ENCODE measurements at places on chromosomes 7 and 10.

DNA sequence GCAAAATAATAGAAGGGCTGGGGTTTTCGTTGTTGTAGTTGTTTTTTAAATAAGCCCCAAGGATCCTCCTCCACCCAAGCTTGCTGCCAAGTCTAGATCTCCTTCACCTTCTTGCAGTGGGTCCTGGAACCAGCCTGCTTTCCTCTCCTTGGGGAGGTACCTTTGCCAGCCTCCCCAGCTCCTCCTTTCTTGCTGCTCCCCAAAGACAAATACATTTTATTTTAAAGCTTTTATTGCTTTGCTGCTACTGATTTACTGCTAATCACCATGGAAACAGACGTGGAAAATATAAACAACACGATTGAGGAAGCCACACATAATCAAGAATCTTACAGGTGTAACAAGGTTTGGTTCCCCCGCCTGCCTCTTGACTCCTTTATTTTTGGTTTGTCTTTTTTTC, 17.4 kb upstream of the SLF2 start:
- DNase-seq: no peak

DNA sequence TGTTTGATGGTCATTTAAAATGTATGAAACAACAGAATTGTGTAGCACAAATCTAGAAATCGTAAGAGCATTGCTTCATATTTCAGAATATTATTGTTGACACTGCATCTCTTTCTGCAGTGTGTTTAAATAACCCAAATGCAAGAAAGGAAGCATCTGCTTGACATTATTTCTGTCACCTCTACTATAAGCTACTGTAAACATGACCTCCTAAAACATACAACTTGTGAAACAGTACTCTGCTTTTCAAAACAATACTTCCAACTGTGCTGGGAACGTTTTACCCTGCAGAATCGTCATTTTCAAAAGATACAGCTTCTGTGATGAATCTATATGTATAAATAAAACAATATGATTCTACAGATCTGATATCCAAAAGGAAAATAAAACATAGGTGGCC, 82.0 kb downstream of the RNF133 start:
- no peak for DNase-seq

DNA sequence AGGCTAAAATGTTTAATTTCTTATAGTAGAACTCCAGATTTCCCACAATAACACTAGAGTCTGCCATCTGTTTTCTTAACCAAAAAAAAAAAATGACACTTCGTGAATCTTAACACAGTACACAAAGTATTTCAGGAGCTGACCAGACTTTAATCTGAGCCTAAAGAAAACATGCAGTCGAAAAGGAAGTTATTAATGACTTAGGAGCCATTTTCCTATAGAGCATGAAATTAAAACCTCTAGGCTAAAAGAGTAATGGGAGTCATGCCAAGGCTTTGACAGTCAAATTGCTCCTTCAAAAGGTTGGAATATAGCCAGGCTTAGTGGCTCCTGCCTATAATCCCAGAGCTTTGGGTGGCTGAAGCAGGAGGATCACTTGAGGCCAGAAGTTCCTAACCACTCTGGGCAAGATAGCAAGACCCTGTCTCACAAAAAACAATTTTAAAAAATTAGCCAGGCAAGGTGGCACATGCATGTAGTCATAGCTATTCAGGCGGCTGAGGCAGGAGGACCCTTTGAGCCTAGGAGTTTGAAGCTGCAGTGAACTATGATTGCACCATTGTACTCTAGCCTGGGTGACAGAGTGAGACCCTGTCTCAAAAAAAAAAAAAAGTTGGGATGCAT, 13.6 kb downstream of the MICU1 start:
- DNase-seq: no peak

- no peak for DNase-seq
Observed at GRCh38 chr10:114491933-114492332, 87.6 kb upstream of the AFAP1L2 start.

DNA sequence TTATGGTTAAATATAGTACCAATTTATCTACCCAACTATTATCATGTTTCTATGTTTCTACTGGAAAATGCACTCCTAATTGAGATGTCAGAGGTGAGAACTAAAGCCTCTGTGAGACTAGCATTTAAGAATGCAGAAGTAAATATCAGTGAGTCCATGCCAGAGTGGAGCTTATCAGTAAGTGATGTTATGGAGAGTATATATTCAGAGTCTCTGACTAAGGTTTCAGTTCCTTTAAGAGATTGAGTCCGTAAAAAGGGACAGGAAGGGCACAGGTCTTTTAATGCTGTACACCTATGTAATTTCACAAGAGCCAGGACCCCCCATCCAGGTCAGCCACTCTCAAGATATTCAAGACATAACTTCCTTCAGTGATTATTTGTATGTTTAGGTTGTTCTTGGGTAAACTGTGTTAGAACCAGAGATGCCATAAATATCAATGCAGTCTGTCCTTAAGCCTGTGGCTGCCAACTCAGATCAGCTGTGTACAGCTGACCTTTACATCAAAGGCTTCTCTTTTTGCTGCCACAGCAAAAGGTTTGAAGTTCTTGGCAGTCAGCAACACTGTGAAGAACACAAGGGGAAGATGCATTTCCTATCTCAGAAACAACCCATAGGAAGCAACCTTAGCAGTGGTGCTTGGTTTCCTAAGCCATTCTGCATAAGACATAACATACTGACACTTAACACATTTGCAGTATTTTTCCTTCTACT, 244.8 kb downstream of the BICC1 start:
- peak; percentile 89 for DNase-seq

GRCh38 chr10:22301193-22301592, 15.0 kb upstream of the COMMD3 start:
- DNase-seq: no peak

GRCh38 chr7:31047313-31048146, 4.6 kb upstream of the ADCYAP1R1 start:
- DNase-seq: no peak

DNA sequence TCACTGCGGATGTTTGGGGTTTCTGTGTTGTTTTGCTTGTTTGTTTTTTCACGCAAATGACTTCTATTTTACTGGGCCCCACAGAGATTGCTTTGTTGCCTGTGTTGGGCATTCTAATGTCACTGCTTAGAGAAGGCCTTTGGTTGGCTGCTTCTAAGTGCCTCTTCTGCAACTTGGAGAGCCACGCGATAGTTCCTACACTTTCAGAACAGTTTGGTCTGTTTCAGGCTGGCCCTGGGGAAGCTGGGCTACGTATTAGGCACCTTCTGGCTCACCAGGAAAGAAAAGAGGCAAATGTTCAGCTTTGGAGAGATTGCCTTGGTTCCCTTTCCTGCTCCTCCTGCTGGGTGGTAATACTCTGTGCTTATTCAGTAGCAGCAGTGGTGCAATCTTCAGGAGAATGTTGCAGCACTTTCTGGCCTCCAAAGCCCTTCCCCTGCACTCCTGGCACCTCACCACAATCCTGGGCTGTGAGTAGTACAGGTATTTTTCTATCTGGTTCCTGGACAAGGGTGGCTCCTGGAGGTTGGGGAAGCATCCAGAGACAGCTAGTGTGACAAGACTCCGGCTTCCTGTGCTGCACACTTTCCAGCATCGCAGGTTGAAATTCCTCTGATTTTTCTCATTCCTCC, 1.2 kb downstream of the ANTXRL start:
- DNase-seq: no peak

DNA sequence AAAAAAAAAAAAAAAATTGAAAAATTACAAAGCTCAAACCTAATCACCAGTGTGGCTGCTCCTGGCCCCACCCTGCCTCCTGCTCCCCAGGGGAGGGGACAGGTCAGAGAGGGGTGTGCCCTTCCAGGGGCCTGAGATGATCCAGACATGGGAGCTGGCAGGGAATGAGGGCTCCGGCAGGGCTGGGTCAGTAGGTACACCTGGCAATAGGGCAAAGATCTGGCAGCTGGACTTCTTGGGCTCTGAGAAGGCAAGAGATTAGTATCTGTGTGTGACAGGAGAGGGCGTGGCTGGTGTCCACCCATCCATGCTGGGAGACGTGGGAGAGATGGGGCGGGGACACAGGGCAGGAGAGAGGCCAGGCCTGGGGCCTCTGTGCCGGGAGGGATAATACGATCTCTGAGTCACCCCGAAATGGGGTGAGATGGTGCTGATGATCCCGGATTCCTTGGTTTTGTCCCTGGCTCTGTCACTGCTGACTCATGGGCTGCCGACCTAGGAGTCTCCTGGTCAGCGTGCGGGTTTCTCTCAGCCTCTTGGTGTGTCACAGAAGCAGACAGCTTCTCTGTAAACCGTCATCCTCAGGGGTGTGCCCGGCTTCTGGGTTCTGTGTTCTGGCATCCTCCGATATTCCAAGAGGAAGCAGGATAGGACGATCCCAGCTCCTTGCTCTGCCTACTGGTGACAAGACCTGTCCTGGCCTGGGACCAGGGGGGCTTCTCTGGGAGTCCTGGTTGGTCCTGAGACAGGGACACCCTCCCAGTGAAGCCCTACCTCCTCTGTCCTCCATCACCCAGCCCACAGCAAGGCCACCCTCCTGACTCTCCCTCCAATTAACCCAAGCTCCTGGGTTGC, 8.2 kb upstream of the CLDN4 start:
- no peak for DNase-seq

GRCh38 chr7:94003446-94004023, 620 bp downstream of the BET1 start:
- DNase-seq: no peak

DNA sequence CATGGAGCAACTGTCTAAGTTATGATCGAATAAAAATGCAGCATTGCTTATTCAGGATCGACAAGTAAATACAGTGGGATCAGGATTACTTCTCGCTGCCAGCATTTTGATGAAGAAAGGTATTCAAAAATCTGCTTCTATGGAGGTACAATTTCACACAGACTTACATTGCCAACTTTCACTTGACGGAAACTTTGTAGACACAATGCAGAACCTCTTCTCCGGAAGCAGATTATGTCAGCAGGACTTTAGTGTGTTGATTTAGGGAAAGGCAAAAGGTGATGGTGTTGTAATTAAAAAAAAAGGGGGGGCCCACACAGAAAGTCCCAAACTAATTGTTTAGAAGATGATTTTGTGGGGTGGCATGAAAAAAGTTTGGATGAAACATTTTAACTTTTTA, 462.4 kb upstream of the KLF6 start:
- no peak for DNase-seq

DNA sequence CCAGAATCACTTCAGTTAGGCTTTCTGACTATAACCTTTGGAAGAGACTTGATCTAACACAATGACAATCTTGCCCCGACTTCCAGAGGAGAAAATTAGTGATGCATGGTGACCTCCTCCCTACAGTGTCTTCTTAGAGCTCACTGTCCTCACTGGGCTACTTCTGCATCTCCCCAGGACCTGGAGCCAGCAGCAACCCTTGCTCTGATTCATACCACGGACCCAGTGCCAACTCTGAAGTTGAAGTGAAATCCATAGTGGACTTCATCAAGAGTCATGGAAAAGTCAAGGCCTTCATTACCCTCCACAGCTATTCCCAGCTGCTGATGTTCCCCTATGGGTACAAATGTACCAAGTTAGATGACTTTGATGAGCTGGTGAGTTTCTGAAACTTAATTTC, 12.6 kb downstream of the CPA2 start:
- no peak for DNase-seq
